ENCODE measurements at places on chromosomes 11 and 22.

GRCh38 chr22:23437779-23438178 lies 142.3 kb downstream of the IGLL1 start:
- DNase-seq = no peak

DNA sequence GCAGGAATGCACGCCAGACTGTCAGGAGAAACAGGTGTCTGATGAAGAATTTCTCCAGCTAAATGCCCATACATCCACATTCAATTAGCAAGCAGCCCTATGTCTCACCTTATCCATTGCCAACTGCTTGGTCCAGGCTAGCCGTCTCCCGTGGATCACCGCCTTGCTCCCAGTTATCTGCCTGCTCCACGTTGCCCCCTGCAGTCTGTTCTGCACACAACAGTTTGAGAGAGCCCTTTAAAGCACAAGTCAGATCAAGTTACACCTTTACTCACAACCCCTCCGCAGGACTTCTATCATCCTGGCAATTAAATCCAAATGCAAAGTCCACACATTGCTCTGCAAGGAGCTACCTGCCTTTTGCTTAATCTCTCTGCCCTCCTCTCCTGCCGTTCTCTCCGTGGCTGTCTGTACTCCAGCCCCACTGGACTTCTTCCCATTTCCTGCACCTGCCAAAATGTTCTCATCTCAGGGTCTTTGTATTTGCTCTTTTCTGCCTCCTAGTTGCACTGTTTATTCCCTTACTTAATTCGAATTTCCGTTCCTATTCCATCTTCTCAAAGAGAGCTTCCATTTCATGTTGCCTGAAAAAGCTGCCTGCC lies 185.3 kb upstream of the LARGE1 start:
- peak; percentile 29 for DNase-seq

GRCh38 chr11:44893846-44894617 lies 56.7 kb downstream of the TP53I11 start:
- DNase-seq = peak; percentile 72

- no peak for DNase-seq
Observed at GRCh38 chr11:128491195-128491936, 96.0 kb downstream of the ETS1 start.

- DNase-seq = no peak
Observed at GRCh38 chr11:57332694-57333440, 2.8 kb downstream of the SSRP1 start.

DNA sequence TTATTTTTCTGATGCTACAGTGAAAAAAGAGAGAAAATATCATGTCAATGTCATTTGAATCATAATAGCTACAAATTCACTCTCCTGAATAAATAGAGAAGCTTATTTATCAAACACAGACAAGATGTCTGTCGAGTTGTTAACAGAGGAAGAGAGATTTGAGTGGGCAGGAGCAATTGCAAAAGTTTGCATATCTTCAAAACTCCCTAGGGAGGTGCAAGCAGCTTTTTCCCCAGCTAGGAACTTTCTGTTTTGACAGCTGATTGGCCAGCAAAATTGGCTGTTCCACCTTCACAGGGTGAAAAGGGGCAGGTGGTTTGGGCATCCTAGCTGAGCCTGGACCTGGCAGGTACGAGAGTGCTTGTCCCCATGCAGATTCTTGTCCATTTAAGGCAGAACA lies 98.2 kb downstream of the NTM start:
- DNase-seq = no peak

GRCh38 chr11:126793596-126793995 lies 207.0 kb downstream of the KIRREL3 start:
- DNase-seq = no peak

DNA sequence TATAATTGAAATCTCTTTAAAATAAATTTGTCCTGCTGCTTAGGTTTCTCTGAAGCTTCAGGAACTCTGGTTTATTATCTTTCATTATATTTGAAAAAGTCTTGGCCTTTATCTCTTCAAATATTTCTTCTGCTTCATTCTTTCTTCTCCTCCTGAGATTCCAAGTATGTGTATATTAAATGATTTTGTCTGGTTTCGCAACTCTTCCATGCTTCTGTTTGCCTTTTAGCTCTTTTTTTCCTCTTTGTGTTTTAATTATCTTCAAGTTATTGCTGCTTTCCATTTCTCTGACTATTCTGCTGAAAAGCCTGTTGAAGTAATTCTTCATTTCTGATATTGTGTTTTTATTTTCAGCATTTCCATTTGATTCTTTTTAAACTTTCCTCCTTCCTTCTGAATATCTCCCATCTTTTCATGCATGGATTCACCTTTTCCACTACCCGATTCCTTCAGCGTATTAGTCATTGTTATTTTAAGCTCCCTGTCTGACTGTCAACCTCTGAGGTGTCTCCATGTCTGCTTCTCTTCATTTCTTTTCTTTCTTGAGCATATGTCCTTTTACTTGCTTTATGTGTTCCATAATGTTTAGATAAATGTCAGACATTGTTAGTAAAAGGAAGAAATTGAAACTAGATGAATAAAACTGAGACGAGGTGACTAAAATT lies 46.6 kb upstream of the CTSC start:
- DNase-seq = no peak

DNA sequence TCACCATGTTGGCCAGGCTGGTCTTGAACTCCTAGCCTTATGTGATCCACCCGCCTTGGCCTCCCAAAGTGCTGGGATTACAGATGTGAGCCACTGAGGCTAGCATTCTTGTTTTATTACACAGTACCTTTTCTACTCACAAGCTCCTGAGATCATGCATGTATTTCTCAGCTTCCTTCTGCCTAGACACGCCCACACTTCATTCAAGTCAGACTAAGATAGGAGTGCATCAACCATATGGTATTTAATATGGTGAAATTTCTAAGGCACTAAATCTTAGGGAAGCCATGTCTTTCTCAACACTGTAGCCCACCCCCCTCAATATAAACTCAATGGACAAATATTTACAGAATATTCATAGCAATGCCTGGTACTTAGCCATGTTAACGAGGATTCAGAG lies 62.1 kb downstream of the SLC25A17 start:
- no peak for DNase-seq

GRCh38 chr11:10658621-10659338 lies 34.8 kb downstream of the IRAG1 start:
- DNase-seq = no peak

- DNase-seq = no peak
Observed at GRCh38 chr11:65491163-65491465, 7.7 kb upstream of the MALAT1 start.

GRCh38 chr22:28750471-28750881 lies 8.6 kb downstream of the HSCB start:
- no peak for DNase-seq

DNA sequence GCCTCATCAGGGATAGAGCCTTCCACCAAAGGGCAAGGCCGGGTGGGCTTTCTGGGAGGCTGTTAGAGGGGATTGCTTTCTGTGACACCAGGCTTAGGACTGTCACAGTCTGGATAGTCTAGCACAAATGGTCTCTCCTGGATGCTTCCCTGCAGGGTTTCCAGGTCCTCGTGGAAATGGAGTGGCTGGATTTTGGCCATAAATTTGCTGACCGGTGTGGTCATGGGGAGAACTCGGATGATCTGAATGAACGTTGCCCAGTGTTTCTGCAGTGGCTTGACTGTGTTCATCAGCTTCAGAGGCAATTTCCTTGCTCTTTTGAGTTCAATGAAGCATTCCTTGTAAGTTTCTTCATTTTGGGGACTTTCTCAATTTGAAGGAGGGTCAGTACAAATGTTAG lies 67.1 kb upstream of the HORMAD2 start:
- DNase-seq = no peak

GRCh38 chr11:39690856-39691255 lies 1768.6 kb downstream of the LRRC4C start:
- DNase-seq = no peak

DNA sequence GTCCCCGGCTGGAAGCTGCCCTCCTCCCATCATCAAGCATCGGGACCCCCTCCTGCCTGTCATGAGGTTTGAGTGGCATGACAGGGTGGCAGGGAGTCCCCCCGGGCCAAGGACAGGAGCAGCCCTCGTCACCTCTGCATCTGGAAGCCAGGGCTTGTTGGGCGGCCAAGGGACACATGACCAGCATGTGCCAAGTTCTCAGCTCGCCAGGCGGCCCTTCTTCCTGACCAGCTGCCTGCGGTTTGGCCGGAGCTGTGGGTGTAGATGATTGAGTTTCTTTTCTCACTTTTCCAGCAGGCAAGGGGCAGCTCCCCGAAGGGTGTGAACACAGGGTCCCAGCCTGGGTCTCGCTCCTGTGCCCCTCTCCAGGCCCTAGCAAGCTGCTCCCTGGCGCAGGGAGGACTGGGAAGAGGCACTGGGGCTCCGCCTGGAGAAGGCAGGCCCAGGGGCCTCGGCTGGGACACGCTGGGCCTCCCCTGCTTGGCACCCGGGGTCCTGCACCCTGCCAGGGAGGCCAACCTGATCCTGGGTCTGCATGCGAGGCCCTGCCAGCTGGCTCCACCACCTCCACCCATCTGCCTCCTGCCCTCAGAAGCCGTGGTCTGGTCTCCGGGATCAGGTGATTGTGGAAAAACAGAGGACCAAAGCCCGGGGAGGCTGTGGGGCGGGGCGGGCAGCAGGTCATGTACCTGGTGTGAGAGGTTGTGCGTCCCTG lies 13.4 kb downstream of the ARHGAP8 start:
- no peak for DNase-seq

GRCh38 chr11:66325263-66325671 lies 8.4 kb upstream of the CD248 start:
- no peak for DNase-seq

GRCh38 chr11:120385110-120385509 lies 48.9 kb downstream of the ARHGEF12 start:
- DNase-seq = no peak
